ENCODE measurements at places on chromosomes 11 and 22.

DNA sequence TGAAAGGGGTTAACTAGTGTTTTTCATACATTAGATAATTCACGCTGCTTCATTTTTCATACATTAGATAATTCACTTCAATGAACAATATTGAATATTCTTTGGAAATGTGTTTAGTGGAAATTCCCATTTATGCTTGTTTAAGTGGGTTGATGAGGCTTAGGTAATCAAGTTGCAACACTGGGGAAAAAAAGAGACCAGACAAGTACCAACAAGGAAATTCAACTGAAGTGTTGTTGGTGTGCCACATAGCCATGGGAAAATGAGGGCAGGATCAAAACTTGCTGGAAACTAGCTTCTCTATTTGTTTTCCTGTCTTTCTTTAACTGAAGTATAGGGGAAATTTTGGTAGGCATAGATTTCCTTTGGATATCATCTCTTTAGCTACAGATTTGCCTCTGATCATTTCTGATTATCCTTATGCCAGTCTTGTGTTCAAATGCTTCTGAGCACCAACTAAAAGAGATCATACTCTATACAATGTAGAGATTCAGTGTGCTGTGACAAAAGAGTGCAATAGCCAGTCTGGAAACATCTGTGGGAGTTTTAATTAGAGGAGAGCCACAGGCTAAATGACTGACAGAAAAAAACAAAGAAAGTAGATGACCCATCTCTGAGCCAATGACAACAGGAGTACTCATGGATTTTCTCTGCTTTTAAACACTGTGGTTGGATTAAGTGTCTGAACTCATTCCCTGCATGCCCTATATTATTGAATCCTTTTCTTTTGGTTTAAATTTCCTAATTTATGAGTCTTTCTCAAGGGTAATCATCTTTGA is 67.6 kb upstream of the CTSC start:
- no peak for DNase-seq

DNA sequence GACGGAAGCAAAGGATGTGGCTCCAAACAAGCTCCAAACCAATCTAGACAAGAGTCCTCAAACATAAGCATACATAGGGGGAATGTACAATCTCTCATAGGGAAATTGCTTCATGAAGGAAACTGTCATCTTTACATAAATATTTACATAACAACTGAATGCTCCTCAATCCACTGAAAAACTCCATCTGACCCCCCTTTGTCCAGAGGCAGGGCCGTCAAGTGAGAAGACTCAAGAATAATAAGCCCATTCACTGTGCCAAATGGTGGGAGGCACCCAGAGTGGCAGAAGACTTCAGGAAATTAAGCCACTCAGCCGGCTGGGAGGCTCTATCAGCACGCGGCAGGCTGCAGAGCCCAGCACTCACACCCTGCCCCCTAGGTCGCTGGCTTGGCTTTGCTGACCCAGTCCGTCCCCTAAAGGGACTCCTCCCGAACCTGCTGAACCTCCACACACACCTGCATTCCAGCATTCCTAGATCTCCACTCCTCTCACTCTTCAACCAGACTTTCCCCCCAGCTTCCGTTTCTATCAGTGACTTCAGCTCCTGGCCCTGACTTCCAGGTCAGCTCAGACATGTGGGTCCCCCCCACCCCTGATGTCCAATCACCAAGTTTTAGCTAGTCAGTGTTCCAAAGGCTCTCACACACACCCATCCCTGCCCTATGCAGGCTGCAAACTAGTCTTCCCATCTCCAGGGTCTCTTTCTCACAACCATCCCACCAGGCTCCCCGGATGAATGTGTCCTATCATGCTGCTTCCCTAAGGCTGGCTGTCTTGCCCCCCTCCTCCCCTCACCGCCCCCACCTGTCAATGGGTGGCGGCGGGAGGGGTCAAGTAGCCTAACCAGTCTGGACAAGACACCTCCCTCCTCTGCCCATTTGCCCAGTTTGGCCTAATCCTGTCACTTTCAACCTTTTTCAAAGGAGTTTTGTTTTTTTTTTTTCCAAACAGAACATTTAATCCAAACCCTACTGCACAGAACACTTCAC is 11.3 kb downstream of the VPS37C start:
- DNase-seq = no peak

- DNase-seq = no peak
Observed at GRCh38 chr11:65439331-65440181, 17.0 kb downstream of the NEAT1 start.

- no peak for DNase-seq
Observed at GRCh38 chr22:34462795-34463194, 542.5 kb upstream of the LARGE1 start.

DNA sequence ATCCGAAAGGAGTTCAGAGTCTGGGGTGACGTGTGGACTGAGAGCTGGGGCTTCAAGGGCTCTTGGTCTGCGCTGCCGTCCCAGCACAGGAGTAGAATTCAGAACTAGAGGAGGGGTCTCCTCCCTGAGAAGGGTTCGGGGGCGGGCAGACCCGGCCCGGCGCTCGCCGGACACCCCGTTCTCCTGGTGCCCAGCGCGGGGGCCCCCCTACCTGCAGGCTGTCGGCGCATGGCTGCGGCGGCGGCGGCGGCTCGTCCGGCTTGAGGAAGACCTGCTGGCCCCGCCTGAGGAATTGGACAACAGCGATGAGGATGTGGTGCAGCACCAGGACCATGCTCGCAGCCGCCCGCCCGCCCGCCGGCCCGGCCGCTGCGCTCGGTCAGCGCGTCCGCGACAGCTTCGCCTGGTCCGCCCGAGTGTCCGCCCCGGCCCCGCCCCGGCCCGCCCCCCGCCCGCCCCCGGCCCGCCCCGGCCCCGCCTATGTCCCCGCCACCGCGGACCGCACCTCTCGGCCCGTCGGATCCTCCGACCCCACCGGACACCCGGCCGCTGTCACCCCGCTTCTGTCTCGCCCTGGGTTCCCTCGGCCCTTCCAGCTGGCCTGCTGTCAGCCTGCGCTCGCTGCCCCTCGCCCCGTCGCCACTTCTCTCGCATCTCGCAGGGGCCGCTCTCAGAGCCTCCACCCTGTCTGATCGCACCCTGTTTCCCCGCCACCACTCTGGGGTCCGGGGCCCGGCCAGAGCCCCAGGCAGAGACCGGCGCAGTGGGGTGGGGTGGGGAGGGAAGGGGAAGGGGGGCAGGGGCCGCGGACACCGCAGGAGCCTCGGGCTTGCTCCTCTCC is 32.0 kb downstream of the PDE2A start:
- DNase-seq = no peak

GRCh38 chr22:22164541-22165272 is 79.9 kb upstream of the VPREB1 start:
- DNase-seq = no peak

DNA sequence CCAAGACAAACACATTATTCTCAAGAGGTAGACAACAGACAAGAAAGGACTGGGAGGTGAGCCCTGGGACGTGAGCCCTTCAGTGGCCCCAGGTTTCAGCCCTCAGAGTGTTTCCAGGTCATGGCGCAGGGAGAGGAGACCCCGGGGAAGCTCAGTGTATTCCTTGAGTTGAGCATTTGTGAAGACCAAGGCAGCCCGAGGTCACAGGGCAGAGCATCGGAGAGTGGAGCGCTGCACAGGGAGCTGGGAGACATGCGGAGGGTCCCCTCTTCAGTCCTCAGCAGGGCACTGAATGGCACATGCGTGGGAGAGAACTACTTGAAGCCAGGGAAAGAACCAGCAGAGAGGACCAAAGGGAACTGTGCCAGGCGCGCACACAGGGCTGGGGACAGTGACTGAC is 11.7 kb downstream of the KRTAP5-6 start:
- DNase-seq = no peak

DNA sequence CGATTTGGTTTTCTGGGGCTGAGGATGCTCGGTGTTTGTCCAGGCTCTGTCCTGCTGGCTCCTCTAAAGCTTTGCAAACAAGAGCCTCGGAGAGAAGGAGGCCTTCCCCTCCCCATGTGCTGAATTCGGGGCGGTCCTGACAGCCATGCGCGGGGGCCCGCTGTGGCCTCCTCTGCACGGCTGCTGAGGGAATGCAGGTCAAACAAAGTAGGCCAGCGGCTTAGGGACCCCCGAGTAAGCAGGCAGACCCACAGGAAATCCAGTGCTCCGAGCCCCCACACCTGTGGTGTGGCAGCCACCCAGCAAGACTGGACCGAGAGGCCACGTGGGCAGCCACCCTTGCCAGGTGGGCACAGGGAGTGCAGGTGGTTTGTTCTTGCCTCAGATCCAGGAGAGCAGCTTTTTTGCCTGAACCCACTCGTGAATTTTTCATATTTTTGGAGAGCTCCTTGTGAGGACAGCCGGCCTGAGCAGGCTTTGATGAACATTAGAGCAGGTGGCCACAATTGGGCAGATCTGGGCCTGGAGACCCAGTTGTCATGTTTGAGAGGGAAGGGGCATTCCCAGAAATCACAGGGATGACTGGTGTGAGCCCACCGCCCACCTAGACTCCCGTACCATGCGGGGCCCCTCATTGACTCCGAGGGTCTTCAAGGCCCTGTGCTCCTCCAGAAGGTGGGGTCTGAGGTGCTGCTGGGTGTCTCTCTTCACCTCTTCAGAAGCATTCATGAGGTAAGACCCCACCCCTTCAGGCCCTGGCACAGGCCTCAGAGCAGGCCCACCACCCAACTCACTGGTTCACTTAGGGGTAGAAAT is 43.0 kb upstream of the KCNQ1OT1 start:
- DNase-seq = no peak

DNA sequence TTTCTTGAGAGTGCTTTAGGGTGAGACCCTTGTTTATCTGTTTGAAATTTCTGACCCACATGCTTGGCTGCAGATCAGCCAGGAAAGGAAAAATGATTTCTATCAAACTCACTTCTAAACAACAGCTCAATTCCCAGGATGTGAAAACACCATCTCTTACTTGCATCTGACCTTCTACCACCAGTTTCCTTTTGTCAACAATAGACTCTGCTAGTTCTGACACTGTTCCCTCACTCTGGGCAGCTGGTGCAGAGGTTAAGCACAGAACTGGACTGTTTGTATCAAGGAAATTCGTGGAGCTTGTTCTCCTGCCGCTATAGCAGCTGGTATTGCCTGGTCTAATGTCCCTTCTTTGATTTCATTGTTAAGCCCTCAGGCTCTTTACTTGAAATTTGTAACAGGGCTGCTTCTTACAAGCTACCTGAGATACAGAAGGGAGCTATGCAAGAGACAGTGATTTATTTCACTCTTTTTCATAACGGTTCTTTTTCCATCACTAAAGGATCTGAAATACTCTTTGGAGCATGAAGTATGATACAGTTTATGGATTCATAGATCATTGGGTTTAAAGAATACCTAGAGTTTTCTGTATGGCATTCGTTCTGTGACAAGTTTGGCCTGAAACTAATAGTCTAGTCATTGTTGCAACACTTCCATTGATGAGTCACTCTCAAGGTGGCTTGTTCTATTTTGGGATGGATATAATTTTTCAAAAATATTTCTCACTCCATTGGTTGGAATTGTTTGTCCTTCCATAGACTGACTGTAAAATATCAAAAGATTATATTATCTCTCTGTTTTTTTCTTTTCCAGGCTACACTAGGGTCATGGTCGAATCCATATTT is 178.2 kb upstream of the ZC3H12C start:
- DNase-seq = no peak

DNA sequence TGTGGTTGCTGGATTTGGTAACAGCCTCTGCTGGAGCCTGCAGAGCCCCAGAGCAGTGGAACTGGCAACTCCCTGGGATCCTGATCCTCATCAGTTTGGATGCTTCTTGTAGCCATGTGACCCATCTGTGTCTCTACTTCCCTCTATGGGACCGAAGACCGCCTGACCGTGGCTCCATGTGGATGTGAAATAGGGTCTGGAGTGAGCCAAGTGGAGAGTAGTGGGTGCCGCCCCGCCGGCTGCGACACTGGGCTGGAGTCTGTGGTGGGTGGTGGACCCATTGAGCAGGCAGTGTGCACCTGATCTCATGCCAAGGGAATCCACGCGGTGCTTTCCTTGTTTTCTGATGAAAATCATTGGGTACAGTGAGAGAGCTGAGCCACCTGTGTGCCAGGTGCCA is 543.2 kb upstream of the B3GAT1 start:
- no peak for DNase-seq

DNA sequence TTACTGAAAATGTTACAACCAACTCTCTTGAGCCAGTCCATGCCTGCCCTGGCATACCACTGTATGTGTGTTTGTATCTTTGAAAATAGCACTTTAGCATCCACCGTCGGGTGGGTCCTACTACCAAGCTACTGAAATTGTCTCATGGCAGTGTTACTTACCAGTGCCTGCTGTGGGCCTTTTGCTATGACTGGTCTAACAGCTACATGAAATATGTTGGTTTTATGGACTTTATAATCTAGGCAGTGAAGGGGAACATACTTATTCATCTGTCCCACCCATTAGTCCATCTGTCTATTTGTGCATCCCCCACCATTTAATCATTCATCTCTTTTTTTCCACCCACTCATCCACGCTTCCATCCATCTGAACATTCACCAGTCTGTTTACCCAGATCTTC is 106.0 kb downstream of the NAV2 start:
- DNase-seq = no peak

DNA sequence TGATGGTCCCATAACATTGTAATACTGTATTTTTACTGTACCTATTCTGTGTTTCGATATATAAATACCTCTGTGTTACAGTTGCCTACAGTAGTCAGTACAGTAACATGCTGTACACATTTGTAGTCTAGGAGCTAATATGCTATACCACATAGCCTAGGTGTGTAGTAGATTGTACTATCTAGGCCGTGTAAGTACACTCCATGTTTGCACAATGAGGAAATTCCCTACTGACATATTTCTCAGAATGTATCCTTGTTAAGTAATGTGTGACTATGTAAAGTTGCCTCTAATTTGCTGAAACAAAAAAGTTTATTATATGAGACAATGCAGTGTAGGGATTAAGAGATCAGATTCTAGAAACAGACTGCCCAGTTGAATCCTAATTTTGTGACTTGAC is 21.3 kb downstream of the CAPRIN1 start:
- no peak for DNase-seq

- DNase-seq = no peak
Observed at GRCh38 chr22:27986937-27987336, 67.9 kb upstream of the PITPNB start.

DNA sequence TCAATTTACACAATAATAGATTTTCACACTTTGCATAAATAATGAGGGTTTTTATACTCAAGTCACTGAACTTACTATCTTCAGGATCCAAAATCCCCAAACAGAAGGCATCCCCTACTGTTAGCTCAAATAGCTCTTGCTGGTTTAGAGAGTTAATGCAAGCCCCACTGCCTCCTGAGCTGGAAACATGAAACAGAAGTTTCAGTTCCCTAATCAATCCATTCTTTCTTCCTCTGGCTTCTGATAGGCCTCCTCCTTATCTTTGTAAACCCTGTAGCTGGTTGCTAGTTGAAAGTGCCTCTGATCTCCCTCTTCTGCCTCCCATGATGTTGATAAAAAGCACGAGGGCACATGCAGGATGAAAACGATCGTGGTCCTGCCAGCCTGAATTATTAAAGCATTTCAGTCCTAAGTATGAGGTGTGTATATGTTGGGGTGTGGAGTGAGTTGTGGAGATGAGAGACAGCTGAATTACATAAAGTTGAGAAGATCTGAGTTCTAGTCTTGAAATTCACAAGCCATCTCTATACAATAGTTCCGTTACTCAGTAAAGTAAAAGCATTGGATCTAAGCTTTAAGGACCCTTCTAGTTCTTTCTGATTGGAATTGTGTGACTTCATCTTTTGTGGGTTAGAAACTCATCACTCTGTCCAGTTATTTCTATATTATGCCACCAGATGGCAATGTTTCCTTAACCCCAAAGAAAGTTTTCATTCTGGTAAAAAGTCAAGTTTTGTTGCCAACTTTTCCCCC is 35.0 kb upstream of the EHF start:
- DNase-seq = no peak
